ENCODE measurements at places on chromosomes 2 and 18.

GRCh38 chr2:29165362-29166241 lies 50.4 kb downstream of the CLIP4 start:
- DNase-seq: no peak

DNA sequence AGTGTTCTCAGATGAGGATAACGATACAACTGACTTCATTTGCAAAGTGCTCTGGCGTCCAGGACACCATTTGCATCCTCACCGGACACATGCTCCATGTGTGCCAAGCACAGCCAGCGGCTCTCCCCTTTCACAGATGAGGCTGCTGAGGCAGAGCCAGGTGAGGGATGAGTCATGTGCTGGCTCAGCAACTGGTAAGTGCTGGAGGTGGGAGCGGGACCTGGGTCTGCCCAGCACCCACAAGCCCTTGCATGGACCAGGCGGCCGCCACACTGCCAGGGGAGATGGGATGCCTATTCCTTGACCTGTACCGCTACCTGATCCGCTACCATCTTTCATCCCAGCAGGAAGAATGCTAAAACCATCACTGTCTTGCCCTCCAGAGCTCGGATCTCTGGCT lies 86.2 kb upstream of the ASB18 start:
- DNase-seq: no peak

GRCh38 chr2:228875152-228875900 lies 395.8 kb downstream of the PID1 start:
- no peak for DNase-seq

DNA sequence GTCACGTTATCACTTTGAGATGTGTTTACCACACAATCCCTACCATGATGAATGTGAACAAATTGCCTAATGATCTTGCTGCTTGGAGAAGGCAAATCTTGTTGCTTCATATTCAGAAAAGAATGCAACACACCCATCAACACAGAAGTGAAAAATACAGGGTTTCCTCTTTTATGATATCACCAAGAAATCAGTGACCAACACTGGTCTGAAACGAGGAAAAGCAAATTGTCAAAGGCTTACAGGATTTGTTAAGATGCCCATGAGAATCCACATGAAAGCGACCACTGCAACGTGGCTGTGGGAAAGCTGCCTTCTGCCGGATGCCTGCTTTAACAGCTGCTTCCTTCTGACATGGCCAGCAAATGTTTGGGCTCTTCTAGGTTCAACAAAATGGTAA lies 397.6 kb upstream of the LRATD1 start:
- DNase-seq: no peak

- no peak for DNase-seq
Observed at GRCh38 chr2:45301307-45302277, 292.3 kb upstream of the SIX2 start.

DNA sequence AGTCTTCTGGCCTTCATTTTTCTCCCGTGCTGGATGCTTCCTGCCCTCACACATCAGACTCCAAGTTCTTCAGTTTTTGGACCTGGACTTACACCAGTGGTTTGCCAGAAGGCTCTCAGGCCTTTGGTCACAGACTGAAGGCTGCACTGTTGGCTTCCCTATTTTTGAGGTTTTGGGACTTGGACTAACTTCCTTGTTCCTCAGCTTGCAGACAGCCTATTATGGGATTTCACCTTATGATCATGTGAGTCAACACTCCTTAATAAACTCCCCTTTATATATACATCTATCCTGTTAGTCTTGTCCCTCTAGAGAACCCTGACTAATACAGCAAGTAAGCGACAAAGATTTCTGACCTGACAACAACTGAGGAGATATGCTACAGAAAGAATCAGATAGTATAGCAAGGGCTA lies 7.2 kb downstream of the CDC42EP3 start:
- DNase-seq: no peak

DNA sequence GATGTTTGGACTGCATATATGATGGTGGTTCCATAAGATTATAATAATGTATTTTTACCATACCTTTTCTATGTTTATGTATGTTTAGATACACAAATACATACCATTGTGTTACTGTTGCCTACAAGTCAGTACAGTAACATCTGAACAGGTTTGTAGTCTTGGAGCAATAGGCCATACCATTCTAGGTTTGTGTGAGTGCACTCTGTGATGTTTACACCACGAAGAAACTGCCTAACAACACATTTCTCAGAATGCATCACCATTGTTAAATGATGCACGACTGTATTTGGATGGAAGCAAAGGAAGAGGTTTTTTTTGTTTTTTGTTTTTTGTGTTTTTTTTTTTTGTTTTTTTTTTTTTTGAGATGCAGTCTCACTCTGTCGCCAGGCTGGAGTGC lies 9.5 kb downstream of the DUSP19 start:
- no peak for DNase-seq

- no peak for DNase-seq
Observed at GRCh38 chr2:238492840-238493239, 66.1 kb downstream of the ASB1 start.

GRCh38 chr2:28390241-28390745 lies 2.4 kb upstream of the FOSL2 start:
- DNase-seq: peak; percentile 69

GRCh38 chr2:12097859-12098258 lies 351.4 kb downstream of the LPIN1 start:
- DNase-seq: no peak

DNA sequence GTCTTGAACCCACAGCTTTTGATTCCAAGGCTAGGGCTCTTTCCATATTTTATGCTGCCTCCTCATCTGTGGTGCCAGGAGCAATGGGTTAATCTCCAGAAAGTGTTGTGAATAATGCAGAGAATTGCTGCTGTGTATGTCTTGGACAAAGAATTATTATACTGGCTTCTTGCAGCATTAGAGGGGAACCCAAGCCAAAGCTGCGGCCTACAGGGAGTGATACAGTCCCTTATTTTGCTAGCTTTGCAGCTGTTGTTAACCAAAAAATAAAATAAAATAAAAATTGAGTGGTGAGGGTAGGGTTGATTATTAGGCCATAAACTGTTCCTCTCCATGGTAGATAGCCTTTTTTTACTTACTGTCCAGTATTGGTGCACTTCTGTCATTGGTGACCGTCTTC lies 16.7 kb downstream of the WIPF1 start:
- DNase-seq: no peak

GRCh38 chr2:40286721-40287120 lies 165.2 kb downstream of the SLC8A1 start:
- DNase-seq: no peak

- no peak for DNase-seq
Observed at GRCh38 chr2:234171666-234172065, 121.2 kb downstream of the SPP2 start.

DNA sequence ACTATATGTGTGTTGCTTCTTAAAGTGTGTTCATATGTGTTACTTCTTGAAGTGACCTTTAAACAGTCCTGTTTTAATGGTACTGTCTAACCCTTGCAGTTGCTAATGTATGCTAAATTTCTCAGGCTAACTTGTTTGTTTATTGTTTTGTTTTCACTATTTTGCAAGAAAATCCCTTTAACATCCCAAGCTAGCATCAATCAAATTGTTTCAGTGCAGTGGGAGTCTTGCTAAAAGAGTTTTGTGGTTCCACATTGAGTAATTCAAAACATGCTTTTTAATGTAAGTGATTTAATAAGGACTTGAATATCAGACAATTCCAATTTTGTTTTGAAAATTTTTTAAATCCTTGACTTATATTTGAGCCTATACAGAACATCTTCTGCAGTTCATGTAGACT lies 3.6 kb downstream of the SH3RF3 start:
- DNase-seq: no peak

DNA sequence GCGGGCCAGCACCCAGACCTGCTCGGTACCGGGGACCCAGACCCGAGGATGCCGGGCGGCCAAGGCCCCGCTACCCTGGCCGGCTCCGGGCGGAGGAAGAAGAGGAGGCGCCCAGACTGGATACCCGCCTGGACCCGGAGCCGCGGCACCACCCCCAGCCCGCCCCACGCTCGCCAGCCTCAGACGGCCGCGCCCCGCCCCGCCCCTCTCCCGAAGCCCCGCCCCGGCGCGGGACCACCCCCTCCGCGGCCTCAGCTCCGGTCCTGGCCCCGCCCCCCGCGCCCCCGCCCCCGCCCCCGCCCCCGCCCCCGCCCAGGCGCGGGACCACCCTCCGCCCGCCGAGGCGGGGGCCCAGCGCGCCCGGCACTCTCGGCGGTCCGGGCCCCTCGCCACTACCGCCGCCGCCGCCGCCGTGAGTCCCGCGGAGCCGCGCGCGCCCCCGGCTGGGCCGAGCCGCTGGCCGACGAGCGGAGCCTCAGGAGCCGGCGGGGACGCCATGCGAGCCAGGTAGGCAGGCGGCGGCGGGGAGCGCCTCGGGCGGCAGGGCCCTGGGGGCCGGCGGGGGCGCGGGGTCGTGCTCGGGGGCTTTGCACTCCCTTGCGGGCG lies at the start of gene SH3BP4:
Gene SH3BP4, plus strand, starts transcription at position 354 of the 606 bp plus-strand sequence. CDS start 82,986 bp downstream, outside the sequence.
- DNase-seq: peak; percentile 92

DNA sequence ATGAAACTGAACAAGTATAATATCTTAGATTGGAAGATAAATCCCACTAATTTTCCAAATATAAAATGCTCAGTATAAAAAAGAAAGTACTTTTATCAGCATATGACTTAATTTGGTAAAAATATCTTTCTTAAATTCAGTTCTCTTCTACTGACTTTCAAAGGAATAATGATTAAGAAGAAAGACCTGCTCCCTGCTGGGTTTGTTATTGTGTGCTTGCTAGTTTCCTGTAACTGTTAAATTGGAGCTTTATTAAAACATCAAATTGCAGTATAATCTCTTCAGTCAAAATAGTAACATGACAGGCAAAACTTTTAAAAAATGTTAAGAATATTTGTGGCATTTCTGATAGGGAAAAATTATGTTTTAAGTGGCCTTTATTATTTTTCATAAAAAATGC lies 1317.4 kb upstream of the CDH2 start:
- no peak for DNase-seq

DNA sequence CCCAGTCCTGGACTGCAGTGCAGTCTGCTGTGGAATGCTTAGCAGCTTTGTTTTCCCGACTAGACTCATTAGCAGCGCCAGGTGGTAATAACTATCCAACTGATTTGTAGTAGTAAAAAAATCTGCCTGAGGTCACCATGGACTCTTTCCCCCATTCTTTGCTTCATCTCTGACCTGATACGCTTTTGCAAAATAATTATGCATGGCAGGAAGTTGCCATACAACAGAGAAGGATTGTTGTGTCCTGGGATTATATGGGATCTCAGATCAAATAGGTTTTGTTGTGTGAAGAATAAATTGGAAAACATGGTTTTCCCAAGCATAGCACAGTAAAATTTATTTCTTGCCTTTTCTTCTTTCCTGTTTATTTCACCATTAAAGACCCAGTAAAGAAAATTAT lies 72.4 kb upstream of the ATP5MC3 start:
- DNase-seq: no peak

DNA sequence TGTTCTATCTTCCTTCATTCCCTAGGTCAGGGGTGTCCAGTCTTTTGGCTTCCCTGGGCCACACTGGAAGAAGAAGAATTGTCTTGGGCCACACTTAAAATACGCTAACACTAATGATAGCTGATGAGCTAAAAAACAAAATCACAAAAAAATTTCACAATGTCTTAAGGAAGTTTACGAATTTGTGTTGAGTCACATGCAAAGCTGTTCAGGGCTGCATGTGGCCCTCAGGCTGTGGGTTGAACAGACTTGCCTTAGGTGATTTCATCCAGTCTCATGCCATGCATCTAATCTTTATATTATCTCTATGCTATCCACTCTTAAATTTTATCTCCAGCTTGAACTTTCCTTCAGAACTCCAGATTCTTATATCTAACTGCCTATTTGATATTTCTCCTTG lies 80.1 kb downstream of the CCDC85A start:
- no peak for DNase-seq

- DNase-seq: no peak
Observed at GRCh38 chr2:172613040-172613439, 57.1 kb downstream of the PDK1 start.

DNA sequence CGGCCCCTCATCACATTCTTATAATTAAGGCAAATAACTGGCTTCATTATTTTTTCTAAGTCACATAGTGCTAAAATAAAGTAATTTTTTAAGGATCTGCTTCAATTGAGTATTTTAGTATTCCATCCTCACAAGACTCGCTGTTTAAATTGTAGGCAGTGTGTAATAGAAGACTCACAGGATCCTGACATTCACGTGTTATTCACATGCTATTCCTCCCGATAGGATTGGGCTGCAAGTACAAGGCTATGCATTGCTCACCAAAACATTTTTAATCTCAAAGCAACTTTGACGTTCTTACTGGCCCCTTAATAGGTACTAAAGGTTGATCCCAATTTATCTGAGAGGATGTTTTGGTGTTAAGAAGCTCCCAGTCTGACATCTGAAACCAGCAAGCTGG lies 127.6 kb upstream of the L3MBTL4 start:
- no peak for DNase-seq

DNA sequence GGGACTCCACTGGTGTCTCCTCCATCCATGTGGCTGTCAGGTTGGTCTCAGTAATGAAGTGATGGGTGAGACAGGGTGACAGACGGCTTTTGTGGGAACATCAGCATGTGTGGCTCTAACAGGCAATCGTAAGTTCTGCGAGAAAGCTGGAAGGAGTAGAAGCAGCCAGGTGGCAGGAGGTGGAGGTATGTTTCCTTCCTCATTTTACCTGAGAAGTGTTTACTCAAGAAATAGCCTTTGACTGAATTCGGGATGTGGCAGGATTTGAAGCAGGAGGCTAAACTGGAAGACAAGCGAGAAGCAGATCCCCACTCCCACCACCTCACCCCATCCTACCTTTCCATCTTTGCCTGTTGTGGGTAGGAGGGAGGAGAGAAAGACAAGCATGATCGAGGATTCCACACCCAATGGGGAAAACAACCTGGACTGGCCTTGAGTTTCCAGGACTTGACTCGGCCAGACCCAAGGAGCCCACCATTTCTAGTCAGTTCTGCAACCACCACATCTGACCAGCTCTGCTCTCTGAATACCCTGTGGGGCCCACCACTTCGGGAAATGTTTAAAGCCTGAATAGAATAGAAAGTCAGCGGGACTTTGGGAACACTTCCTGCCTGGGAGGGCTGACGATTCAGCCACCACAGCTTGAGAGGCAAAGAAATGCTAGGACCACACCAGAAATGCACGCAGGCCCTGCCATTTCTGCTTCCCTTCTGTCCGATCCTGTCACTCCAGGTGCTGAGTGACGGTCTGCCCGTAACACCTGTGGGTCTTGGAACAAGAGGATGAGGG lies 1.2 kb downstream of the ABCG8 start:
- no peak for DNase-seq

DNA sequence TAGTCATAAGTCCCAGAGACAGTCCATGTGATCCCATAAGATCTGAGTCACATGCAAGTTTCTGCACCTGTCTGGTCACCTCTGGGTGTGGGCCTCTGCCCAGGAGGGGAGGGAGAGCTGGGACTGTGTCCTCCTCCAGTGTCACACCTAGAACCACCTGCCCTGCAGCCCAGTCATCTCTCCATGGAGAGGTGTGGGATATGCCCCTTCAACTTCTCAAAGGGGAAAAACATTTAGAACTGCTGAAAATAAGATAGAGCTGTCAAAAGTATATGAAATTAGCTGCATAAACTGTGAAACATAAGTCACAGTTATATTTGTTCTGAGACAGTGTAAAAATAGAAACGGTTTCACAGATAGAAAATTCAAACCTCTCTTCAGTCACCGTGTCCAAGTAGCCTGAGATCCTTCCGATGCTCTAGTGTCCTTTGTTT lies 55.4 kb downstream of the NGEF start:
- DNase-seq: no peak

GRCh38 chr18:45349019-45349418 lies 266.3 kb upstream of the SLC14A2 start:
- DNase-seq: no peak

- no peak for DNase-seq
Observed at GRCh38 chr2:239601880-239602279, 201.1 kb upstream of the HDAC4 start.

GRCh38 chr2:96927405-96928171 lies 57.7 kb upstream of the SEMA4C start:
- no peak for DNase-seq

All from hypothalamus (tissue), 51 donors.